ENCODE measurements at places on chromosomes 16 and 17.

DNA sequence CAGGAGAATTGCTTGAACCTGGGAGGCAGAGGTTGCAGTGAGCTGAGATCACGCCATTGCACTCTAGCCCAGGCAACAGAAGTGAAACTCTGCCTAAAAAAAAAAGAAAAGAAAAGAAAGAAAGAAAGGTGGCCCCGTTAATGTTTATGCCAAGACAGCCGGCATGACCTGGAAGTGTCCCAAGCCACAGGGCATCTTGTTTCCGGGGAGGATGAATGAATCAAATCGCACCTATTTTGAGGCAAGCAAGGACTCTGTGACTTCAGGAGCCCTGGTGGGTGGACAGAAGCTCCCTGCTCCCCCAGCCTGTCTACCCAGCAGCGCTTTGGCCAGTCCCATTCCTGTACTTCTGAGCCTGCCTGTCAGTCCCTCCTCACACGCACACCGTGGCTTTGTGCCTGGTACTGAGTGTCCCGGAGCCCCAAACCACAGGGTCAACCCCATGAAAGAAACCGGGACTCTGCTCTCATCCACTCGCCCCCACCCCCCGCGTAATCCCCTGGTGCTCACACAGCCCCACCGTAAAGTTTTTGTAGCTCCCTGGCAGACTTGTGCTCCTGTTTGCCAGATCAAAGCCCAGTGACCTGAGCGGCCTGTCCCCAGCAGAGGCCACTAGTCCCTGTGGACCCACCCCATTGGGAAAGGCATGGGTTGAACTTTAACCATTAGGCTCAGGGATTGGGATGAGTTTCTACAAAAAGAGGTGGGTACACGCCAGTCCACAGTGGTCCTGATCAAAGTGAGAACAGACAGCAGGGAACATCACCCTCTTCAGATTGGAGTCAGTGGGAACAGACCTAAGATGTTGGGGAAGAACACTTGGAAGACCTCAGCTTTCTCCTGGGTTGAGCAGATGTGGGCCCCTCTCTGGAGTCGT lies 19.3 kb downstream of the CD2BP2 start:
- DNase-seq, result no peak

DNA sequence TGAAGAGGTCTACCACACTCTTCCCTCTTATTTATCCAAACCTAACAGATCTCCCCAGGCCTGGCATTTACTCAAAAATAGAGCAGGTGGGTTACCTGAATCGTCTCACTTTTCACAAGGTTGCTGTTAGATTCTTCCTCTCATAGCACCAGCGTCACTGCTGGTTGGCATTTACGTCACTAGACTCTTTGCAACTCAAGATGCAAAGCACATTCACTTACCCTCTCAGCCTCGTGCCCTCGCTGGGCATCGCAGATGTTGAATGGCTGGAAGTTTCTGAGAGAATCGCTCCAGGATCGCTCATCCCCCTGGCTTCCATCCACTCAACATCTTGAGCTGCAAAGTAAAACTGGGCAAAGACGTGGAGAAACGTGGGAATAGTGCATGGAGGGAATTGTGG lies 21.9 kb downstream of the GSG1L start:
- DNase-seq, result no peak

DNA sequence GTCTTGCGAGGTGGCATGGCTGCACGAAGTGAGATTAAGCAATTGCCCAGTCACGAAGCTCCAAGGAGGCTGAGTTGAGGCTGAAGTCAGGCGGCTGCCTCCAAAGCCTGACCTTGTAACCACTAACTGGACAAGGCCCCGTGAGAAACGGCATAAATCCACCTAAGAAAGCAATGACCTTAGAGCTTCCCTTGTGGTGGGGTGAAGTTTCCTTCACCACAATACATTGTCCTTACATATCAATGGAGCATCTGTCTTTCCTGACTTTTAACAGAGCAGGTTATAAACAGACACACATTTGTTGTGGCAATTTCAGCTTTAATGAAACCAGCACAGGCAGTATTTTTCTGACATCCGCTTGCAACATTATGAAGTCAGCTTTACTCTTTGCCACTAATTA lies 2.5 kb upstream of the MED9 start:
- DNase-seq, result no peak

- no peak for DNase-seq
Measured at GRCh38 chr16:15782573-15783365, 74.1 kb downstream of the MYH11 start.

GRCh38 chr17:48149787-48150463 lies 42.4 kb downstream of the SNX11 start:
- no peak for DNase-seq

GRCh38 chr16:25018972-25019617 lies 3.9 kb upstream of the ARHGAP17 start:
- no peak for DNase-seq

GRCh38 chr17:80759377-80759673 lies 214.7 kb downstream of the RPTOR start:
- DNase-seq, result no peak

DNA sequence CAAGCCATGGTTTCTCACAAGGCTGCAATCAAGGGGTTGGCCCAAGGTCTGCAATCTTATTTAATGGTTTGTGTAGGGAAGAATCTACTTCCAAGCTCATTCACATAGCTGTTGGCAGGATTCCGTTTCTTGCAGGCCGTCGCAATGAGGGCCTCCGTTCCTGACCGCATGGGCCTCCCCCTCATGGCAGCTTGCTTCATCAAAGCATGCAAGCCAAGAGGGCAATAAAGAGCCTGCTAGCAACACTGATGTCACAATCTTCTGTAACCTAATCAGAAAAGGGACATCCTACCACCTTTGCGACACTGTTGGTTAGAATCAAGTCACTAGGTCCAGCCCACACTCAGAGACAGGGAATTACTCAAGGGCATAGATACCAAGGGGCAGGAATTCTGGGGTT lies 95.5 kb downstream of the CCT6B start:
- DNase-seq, result no peak

- no peak for DNase-seq
Measured at GRCh38 chr17:44878627-44879221, 20.5 kb downstream of the EFTUD2 start.

GRCh38 chr16:4293822-4294457 lies 21.1 kb upstream of the TFAP4 start:
- DNase-seq, result no peak

DNA sequence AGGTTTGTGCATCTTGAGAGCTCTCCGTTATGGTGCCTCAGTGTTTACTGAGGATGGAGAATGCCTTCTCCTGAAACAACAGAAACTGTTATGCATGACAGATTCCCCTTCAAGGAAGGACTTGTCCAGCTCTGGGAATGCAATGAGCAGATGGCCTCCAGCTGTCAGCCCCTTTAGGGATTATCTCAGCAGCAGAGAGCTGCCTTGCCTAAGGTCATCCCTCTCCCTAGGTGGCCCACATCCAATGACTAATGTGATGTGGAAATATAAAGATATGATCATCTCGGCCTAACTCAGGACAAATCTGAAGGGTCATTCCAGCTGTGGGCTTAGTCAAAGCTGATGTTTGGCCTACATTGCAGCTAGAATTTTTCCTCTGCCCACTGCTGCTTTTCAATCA lies 214.3 kb upstream of the N4BP1 start:
- DNase-seq, result no peak

DNA sequence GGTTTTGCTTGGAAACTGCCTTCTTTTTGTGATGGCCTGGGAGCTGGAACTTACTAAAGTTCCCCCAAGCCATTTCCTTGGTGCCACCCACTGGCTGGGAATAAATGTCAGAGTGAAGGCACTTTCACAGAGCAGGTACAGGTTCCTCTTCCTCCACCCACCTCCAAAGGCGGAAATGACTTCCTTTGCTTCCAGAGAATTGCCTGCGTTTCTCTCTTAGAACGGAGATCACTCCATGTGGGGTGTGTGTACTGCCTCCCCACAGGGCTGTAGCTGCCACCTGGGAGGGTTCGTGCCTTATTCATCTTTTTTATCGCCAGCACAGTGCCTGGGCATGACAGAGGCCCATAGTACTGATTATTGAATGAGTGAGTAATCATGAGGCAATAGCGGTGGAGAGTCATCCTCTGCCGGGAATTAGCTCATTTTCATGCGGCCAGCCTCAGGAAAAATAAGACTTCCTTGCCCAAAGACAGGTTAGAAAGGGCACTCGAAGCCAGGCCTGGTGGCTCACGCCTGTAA lies 32.2 kb upstream of the HAS3 start:
- DNase-seq, result no peak

DNA sequence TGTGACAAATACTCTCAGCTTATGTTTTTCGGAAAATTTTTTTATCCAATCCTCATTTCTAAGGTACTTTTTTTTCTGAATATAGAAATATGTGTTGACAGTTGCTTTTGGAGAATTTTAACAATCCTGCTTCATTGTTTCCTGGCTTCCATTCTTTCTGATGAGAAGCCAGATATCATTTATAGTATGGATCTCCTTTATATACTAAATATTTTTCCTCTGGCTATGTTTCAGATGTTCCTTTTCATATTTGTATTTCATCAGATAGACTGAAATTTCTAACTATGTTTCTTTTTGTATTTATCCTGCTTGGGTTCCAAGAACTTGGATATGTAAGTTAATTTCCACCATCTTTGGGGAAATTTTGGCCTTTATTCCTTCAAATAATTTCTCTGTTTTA lies 138.9 kb upstream of the CDH11 start:
- DNase-seq, result no peak

DNA sequence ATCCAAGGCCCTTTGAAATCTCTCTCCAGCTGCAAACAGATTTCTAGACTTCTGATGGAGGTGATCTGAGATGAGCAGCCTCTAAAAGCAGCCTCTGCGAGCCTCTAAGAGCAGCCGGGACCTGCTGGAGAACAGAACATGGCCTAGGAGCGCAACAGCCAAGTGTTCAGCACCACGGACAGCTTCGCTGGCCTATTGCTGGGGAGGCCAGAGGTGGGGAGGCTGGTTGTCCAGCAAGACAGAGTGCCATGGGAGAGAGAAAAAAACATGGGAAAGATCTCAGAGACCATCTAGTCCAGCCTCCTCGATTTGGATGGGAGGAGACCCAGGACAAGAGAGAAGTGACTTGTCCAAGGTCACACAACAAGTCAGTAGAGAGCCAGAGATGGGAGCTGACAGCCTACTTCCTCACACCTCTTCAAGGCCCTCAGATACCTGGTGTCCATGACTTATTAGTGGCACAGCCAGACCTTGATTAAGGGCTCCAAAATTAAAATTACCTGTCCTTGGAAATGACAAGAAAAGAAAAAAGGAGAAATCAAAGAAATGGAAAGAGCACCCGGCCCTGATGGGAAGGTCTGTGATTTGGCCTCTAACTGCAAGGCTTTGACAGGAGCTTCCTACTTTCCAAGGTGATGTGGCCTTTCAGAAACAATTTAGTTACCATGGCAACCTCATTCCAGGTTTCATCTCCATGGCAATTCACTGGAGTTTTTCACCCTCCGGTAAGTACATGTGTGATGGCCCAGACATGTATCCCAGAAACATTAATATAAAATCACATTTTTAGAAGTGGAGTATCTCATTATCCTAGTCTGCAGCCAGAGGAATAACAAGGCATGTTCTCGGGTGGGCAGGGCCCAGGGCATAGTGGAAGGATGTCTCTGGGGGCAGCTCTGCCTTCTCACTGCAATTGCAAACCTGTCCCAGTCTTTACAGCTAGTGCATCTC lies 14.5 kb downstream of the RPRML start:
- DNase-seq, result no peak

DNA sequence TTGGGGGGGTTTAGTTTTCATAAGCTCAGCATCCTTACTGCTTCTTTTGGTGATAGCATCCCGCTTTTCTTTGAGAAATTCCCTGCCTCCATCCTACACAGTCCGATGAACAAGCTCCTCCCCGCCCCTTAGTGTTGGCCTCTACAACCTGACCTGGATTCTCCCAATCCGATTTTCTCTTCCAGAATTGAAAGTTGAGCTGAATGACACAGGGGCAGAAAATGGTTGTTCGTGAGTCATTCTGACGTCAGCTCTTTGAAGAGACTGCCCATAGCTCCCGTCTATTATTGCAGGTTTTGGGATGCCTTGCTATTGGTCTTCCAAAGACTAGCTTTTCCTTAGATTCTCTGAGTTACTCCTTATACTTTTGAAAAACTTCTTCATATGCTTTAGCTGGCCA lies 279.7 kb downstream of the SLC39A11 start:
- no peak for DNase-seq

- DNase-seq, result no peak
Measured at GRCh38 chr16:85164838-85165516, 52.7 kb upstream of the CIBAR2 start.

- no peak for DNase-seq
Measured at GRCh38 chr17:35641032-35641431, 53.9 kb downstream of the AP2B1 start.

DNA sequence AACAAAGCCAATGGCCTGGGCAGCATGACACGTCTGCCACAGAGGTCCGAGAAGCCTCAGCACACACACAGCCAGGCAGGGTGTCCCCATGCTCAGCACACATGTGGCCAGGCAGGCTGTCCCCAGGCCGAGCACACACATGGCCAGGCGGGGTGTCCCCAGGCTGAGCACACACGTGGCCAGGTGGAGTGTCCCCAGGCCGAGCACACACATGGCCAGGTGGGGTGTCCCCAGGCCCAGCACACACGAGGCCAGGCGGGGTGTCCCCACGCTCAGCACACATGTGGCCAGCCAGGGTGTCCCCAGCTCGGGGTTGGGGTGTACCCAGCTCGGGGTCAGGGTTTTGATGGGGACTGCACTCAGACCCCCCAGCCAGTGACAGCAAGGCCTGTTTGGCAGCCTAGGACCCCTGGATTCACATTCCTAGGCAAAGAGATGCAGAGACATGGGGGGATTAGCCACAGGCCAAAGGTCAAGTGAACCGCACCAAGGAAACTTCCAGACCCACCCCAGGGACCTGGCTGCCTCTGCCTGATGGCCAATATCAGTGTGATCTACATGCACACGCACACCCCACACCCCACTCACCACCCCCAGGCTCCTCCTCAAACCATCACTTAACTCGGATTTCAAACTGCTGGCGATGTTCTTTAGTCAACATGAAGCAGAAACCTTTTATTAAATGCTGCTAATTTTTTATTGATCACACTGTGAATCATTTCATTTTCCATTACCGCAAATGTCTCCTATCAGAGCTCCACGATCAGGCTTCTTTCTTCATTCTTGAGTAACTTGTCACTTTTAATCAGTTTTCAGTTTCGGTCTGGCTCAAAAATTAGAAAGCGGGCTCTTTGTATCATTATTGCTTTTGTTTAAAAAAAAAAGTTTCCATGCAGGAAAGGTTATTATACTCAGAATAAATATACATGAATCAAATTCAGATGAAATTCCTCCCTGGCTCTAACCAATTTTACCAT lies 111.4 kb downstream of the ZNF423 start:
- DNase-seq, result no peak

DNA sequence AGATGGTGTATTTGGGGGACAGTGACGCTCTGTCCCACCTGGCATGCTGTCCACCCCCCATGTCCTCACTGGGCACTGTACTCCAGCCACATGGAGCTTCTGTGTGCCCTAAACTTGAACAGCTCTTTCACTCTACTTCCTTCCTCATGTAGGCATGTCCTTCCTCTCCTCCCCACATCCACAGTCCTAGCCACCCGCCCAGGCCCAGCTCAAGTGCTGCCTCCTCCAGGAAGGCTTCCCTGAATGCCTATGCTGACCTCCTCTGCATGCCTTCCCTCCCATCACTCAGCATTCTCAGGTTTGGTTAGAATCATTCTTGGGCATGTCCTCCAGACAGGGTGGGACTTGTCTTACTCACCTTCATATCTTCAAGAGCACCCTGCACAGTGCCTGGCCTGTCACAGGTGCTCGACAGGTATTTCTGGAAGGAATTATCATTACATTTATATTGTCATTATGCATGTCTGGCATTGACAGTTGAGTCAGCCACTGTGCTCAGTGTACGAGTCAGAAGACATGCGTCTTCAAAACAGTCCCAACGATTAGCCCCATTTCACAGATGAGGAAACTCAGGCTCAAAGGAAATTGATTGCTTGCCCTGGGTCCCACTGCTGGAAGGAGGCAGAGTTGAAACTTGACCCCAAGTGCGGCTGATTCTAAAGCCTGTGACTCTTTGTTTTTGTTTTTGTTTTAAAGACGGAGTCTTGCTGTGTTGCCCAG lies 42.1 kb upstream of the TOB1 start:
- no peak for DNase-seq
